ENCODE measurements at places on chromosomes 5 and 9.

DNA sequence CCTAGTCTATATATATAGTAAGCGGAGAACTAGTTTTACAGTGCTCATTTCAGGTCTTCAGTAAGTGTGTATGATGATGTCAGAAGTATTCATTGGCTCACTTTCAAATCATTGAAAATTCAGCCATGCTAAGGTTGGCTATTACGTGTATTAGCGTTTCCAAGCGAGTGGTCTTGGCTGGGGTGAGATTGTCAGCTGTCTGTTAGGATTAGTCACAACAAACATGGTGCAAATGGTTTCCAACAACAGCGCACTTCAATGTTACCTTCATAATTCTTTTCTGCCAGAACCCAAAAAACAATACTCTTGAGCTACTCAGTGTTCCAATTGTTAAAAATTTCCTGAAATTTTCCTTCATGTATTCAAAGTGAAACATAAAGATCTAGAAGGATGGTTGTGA is 283.0 kb downstream of the AOPEP start:
- DNase-seq, result no peak

- DNase-seq, result no peak
Measured at GRCh38 chr9:121483049-121483448, 16.6 kb downstream of the GGTA1 start.

DNA sequence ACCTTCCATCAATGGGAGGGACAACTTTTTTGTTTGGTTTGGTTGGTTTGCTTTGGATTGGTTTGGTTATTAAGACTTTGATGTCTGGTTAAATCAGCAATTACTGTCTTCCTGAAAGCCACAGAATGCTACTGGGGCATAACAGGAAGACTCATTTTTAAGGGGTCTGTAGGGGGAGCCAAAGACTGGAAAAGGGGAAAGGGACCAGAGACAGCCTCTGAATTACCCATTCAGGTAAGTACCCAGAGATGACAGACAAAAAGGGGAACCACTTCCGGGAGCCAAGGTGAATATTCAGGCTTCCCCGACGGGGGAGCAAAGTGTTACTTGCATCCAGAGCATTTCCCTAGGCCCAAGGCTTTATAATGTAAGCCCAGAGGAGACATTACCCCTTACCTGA is 4.6 kb upstream of the FEM1C start:
- DNase-seq, result no peak

GRCh38 chr5:101675510-101676219 is 620.4 kb downstream of the SLCO4C1 start:
- peak; percentile 71 for DNase-seq

GRCh38 chr5:147911427-147911826 is 5.1 kb upstream of the C5orf46 start:
- peak; percentile 74 for DNase-seq

Measured in NCI-H1694 (cell line).